ENCODE measurements at places on chromosomes 12 and 14.

GRCh38 chr12:5723711-5724252 lies 221.3 kb downstream of the ANO2 start:
- DNase-seq = no peak

DNA sequence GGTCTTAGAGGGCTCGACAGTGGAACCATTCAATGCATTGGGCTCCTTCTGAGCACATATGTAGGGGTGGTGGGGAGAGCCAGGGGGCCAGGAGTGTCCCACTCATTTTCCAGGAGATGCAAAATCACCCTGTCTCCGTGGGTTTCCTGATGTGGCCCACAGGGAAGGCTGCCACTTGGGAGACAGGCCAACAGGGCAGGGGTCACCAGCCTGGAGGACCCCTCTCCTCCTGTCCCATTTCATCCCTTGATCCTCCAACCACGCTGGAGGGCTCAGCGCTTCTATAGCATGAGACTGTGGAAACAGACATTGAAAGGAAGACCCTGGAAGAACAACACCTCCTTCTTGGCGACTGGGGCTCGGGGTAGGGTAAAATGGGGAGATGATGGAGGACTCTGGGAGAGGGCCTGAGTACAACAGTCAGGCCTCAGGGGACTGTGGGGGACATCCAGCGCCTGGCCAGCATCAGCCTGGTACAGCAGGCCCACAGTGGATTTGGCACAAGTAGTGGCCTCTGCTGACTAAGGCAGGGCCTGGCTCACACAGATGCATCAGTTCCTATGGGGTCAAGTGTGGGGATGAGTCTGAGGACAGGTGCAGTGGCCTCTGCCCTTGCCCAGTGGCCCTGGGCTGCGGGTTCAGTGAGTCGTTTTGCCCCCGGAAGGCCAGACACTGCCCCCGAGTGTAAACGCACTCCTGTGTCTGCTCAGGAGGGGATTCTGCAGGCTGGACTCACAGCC lies 68.0 kb downstream of the PRIMA1 start:
- no peak for DNase-seq

GRCh38 chr12:52137746-52138145 lies 54.1 kb downstream of the KRT80 start:
- no peak for DNase-seq

DNA sequence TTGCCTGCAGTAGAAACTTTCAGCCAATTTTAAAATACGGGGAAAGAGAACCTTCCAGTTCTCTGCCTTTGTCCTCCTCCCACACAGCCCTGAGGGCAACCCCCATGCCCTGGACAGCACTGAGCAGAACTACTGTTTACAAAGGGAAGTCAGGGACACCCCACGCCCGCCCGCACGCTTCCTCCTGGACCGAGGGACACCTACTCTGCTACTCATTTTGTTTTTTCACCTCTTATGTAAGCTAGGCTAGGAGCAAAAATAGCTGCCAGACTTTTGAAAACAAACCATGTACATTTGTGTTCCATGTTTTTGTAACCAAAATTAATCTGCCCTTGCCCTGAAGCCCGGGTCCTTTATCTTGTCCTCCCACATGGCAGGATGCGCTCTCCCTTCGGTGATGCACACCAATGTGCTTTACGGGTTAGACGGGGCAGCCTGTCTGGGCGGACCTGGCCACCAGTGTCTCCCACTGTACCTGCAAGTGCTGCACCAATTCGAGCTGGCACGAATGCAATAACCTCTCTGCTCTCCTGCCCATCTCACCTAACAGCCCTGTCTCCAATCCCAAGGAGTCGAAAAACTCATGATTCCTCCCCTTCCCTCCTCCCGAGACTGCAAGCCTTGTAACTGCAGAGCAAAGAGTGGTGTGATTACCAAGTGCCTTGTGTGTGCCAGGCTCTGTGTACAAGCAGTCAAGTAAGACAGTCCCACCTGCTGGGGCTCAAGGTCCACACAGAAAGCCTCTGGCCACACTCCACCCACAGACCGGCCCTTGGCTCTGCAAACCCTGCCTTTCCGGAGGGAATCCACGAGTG lies 85.2 kb downstream of the CCDC88C start:
- no peak for DNase-seq

- no peak for DNase-seq
Observed at GRCh38 chr12:96698521-96698920, 208.5 kb upstream of the NEDD1 start.

DNA sequence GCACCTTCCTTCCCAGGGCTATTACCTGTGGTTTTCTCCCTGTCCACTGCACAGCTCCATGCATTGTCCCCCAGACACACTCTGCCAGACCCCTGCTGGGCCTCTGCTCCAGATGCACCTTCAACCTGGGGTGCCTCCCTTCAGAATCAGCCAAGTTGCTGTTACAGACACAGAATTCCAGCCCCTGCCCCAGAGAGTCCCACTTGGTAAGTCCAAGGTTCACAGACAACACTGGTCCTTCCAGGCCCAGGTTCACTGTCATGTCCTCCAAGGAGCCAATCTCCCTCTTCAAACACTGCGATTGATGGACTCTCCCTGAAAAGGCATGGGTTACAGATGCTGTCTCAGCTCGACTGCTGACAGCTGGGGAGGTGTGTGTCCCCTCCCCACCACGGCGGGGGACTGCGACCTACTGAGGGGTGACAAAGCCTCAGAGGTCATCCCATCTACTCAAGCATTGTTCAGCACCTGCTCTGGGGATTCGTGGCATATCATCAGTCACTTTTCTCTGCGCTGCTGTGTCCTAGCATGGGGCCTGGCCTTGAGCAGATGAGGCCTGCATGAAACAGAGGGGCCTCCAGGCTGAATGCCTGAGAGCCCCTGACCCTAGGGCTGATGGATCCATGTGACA lies 24.3 kb downstream of the CALM1 start:
- DNase-seq = no peak
